ENCODE measurements at places on chromosomes 1 and 21. TPM values are rescaled to one million over a fixed set of nuclear protein-coding genes. Genes with fewer than 3 reads are reported as not detected.

The ESPN gene
- total RNA-seq, result 0.28 TPM

The FCRL3 gene
- total RNA-seq, result 8.5 TPM

The TRNP1 gene
- total RNA-seq, result 1.2 TPM

The LRRC41 gene
- 40.3 TPM for total RNA-seq

The PRR9 gene
- not detected for total RNA-seq

GRCh38 chr1:32863881-32864245 is 6.8 kb downstream of the FNDC5 start:
- DNase-seq, result no peak

- no peak for DNase-seq
These were observed 270.3 kb downstream of the RGS7 start for GRCh38 chr1:241086686-241087085.

DNA sequence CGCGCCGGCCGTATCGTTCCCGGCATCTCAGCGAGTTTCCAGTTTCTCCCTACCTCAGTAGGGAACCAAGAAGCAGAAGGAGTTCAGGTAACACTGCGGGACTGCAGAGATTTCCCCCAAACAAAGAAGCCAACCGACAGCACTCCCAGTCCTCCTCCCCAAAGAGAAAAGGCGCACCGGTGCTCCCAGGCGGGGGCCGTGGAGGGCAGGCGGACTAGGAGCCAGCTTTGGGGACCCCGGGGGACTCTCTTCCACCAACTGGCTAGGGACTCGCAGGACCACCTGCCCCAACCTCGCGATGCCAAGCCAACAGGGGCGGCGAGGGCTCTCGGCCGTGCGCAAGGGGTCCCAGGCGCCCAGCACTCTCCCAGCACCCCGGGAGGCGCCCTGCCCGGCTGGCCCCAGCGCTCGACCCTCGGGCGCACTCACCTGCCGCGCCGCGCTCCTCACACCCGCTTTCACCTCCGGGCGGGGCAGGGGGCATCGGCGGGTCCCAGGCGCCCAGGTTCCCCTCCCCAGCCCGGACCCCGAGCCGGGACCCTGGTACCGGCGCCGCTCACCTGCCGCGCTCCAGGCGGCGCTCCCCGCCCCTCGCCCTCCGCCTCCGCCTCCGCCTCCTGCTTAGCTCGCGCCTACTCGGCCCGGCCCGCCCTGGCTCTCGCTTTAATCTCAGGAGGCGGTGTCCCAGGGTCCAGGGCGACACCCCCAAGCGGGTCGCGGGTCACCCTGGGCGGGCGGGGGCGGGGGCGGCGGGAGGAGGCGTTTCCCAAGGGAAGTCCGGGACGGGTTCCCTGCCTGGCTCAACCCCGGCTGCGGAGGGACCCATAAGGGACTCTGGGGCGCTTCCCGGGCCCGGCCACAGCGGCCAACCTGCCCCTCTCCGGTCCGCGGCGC is at the start of gene TMPRSS2:
Gene TMPRSS2, minus strand, starts transcription at position 638 of the 894 bp plus-strand sequence. CDS start 10,025 bp downstream, outside the sequence.
- DNase-seq, result no peak

DNA sequence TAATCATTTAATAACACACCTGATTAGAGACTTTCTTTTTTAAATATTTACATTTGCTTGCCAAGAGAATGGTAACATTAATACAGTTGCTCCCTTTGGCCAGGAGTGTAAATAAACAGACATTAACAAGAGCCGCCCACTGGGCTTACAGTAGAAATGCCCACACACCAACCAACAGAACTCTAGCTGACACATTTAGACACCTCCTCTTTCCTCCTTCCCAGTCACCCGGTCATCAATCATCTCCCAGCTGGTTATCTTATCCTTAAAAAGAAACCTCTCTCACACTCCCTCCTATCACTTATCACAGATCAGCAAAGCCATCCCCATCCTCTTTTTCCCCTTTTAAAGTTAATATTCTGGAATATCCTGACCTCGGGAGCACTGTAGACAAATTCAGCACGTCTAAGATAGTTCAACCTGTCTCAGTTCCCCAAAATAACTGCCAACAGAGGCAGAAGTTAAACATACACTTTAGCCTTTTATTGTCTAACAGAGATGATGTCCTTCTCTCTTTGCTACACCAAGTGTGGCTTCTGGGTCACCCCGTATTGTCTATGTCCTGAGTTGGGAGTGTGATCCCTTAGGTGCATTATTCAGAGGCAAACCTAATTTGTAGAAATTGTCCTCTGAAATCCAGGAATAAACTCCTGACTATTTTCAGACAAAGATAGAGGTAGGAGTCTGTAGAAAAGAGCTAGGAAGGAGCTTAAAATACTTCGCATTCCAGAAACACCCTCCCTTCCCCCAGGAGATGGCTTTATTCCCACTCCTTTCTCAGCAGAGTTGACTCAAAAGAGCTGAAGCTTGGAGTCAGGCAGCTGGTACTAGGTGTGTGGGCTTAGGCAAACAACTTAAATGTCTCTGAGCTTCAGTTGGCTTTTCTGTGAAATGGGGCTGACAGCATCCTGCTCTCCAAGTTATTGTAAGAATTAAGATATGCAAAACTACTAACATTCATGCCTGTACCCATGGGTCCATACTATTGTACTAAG is 8.8 kb downstream of the MYCL start:
- DNase-seq, result no peak

- no peak for DNase-seq
These were observed 12.5 kb downstream of the OVAAL start for GRCh38 chr1:180571060-180571831.

GRCh38 chr1:38454749-38455441 is 404.7 kb downstream of the RRAGC start:
- DNase-seq, result no peak

- DNase-seq, result no peak
These were observed 216.3 kb upstream of the CAMK1G start for GRCh38 chr1:209367061-209367772.

DNA sequence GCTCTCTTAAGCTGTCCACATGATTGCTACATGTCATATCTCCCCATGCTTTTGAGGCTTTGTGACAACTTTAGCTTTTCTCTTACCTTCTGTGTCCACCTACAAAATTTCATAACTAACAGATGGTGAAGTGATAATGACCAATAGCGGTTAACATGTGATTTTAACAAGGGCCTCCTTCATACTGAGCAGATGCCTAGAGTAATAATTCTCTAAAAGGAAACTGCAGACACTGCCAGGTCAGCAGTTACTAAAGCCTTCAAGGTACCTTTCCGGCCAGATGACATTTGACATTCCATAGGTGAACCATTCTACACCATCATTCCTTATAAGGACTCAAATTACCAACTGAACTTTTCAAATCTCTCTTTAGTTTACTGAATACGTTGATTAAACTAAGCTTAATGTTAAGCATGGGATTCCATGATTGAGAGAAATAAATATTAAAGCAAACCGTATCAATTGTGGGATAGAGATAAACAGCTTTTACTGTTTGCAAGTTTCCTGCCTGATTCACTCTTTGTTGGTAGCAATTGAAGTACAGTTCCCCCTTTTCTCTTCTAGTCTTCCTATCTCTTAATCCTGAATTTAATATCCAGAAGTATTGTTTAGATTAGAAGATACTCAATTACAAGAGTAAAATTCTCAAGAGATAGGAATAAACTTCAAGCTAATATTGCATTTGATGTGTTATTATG is 205.1 kb downstream of the PLA2G4A start:
- no peak for DNase-seq

DNA sequence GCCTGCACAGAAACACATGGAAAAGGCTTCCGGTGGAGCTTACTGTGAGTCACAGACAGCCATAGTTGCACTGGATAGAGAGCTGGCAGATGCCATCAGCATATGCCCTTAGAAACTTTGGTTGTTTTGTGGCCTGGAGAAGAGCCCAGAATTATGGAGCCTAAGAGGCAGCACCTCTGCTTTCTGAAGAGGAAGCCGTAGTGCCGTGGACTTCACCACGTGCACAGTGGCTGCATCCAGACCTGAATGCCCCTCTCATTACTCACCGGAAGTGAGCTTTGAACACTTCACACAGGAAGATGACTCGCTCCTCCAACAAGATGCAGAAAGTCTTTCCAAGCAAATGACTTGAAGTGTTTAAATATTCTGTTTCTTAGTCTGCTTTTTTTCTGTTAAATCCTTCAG is 28.4 kb downstream of the JUN start:
- DNase-seq, result peak; percentile 74

- no peak for DNase-seq
These were observed 183.3 kb downstream of the KAZN start for GRCh38 chr1:14781811-14782210.

GRCh38 chr21:39685991-39686390 is 59.0 kb upstream of the IGSF5 start:
- no peak for DNase-seq

GRCh38 chr1:232600424-232601258 is 29.3 kb downstream of the SIPA1L2 start:
- no peak for DNase-seq

- DNase-seq, result no peak
These were observed 546.2 kb upstream of the ADGRL2 start for GRCh38 chr1:81254560-81254959.

DNA sequence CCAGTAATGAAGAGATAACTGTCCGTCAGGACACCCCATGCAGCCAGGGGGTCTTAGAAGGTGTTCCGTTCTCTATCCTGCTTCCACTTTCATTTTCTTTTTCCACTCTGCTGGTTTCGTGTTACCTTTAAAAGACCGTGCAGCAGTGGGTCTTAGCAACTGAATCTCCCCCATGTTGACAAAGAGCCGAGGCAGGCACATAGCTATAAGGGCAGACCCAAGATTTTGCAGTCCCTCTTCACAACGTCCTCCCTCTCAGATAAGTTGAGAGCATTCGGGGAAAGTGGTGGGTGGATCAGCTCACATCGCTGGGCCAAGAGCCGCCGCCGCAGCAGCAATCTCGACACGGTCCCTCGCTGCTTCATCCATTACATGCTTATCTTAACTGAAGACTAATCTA is 355.5 kb downstream of the LMO4 start:
- no peak for DNase-seq

DNA sequence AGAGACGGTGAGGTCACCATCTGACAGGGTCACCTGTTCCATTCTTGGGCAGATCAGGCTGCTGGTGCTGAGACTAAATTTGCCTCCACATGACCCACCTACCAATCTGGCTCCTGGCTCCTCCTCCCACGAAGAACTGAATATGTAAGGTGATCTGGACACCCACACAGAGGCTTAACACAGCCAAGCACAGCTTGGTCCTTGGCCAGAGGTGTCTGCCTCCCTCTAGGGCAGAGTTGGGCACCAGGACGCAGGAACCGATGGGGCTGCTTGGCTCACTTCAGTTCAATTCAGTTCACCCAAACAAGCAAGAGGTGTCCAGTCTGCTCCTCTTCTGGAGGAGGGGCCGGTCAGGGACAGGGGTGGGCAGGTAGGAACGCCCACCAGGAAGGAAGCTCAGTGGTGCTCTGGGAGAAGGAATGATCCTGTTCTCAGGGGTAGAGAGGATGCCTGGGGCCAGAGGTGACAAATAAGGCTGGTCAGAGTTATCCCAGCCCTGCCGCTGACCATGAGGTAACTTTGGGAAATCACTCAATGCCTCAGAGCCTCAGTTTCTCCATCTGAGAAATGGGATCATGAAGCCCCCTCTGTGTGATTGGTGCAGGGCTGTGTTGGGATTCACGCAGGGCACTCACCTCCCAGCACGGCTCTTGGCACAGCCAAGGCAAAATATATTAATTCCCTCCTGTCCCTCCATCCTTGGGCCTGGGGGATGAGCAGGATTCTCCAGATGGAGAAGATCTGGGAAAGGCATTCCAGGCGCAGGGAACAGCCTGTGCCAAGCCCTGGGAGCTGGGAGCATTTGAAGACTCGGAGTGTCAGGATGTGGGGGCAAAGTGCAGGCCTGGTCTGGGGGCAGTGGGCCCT is 284.5 kb downstream of the PTPRU start:
- DNase-seq, result no peak

DNA sequence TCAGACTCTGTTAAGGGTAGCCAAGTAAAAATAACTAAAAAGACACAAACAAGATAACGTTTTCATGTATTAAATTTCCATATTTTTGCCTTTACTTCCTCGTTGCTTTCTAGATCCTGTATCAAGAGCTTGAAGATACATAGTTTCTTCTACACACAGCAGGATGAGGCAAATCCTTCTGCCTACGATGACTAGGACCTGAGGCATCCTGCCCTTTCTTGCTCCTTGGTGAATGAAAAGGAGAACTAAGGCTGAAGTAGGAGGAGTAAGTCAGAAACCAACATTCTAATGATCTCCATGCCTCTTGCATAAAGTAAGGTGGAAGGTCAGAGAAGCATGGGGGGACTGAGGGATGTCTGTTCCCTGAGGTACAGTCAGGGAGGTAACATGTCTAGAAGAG is 102.6 kb downstream of the GPATCH2 start:
- no peak for DNase-seq

DNA sequence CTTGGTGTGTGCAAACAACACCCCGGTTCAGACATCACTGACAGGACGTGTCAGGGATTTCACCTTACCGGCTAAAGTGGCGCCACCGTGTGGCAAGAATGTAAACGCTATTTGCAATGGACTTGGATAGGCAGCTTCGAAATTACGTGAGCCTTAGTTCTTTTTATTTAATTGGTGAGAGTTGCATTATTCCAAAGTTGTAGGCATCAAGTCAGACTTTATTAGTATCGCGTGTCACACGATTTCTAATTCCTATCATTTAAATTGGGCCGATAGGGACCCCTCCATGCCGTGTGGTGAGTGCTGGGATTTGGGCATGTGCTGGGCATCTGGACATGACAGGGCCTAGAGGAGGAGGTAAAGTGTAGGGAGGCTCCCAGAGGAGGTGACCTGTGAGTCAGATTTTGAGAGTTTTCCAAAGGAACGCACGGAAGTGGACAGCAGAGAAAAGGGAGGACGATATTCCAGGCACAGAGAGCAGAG is 14.5 kb upstream of the CPT2 start:
- DNase-seq, result peak; percentile 65

DNA sequence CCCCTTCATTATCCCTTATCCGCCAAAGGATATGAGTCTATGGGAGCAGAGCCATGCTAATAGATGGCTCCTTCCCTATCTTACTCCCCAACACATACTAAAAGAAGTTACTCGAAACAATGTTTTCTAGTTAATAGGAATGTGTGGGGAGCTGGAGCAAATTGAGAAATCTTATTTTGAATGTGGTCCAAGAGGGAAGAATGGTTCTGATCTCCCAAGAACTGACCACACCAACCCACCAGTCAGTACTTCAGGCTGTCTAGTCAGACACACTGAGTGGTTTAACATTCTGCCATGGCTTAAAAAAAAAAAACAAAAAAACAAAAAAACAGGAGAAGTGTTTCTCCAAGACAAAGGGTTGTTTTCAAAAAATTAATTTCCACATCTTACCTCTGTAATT is 31.5 kb upstream of the DNASE2B start:
- no peak for DNase-seq

GRCh38 chr1:26302733-26303405 is 3.6 kb downstream of the UBXN11 start:
- DNase-seq, result no peak

DNA sequence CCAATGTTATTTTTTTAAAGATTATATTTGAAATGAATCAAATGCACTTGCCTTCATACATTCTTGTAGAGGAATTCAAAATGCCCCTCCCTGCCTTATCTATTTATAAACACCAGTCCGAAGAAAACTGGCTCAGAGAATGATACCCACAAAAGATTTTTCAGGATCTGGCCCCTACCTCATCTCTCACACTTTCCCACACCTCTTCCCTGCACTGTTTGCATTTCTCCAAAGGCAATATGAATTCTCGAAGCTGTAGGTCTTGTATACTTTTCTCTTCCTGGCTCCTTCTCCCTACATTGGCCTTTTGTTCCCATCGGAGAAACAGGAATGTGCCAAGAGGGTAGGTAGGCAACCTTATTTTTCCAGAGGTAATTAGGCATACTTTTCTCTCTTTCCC is 12.0 kb upstream of the CCDC190 start:
- no peak for DNase-seq

All from CD8-positive, alpha-beta memory T cell (primary cell).